Right lung (tissue), 10 donors: ENCODE measurements at places on chromosomes 4 and X. TPM values are rescaled to one million over a fixed set of nuclear protein-coding genes. Genes with fewer than 3 reads are reported as not detected.

DNA sequence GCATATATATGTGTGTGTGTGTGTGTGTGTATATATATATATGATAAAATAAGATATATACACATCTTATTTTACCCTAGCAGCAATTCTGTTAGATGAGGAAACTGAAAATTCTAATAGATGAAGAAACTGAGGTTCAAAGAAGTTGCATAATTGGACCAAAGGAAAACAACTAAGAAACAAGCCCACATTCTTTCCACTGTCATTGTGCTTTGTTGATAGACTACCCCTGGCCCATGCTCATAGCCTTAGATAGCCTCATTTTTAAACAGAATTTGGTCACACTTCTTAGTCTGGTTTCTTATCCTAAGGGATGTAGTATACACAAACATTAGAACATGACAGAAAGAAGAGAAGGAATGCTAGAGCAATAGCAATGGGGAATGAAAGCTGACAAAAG lies 138.8 kb downstream of the NDST3 start:
- no peak for DNase-seq

GRCh38 chr4:98203332-98204235 lies 57.6 kb upstream of the RAP1GDS1 start:
- DNase-seq = no peak

DNA sequence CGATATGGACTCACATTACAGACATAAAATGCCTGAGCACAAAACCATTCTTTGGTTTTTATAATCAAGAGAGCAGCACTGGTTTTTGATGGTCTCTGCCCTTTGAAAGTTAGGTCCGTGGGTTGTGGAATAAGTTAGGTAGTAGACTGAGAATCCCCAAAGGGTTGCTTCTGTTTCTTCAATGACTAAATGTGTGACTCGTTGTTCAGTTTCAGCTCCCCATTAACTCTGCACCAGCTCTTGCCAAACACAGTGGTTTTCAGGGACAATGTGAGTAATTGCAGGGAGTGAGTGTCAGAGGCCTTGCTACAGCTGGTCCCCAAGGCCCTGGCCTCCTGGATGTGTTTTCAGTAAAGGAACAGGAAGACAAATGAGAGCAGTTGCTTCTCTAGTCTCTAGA lies 24.8 kb downstream of the SMIM20 start:
- no peak for DNase-seq

DNA sequence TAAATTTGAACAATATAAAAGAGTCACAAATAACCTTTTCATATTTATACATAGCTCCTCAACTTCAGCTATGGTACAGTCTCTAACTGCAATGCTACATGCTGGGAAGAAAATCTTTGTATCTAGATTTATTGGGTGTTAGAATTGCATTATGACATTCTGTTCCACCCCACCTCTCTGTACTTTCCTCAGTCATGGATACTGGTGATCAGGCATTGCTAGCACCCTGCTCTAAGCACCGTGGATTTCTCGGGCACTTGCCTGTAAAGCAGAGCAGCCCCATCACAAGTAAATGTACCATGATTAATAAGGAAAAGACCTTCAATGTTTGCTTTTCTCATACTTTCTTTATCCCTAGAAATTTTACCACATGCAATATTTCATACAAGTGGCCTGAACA lies 1028.9 kb upstream of the INTU start:
- no peak for DNase-seq

- no peak for DNase-seq
These were observed 364.4 kb upstream of the EPHA5 start for GRCh38 chr4:66034671-66035070.

- no peak for DNase-seq
These were observed 59.1 kb downstream of the SCD5 start for GRCh38 chr4:82739287-82740190.

DNA sequence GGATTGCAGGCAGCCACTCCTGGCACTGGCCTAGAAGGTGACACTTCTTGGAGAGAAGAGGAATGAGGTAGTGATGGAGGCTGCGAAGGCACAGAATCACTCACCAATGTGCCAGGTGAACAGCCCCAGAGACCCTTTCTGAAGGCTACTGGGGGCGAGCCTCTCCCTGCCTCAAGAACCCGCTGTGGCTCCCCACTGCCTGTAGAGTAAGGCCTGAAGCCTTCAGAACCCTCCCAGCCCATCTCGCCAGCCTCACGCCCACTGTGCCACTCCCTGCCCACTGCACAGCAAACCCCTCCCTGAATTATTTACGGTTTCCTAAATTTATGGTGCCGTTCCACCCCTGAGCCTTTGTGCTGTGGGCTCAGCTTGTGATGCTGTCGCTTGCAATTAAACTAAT lies 24.2 kb upstream of the SORCS2 start:
- DNase-seq = no peak

GRCh38 chr4:66688674-66689073 lies 856.6 kb downstream of the CENPC start:
- no peak for DNase-seq

DNA sequence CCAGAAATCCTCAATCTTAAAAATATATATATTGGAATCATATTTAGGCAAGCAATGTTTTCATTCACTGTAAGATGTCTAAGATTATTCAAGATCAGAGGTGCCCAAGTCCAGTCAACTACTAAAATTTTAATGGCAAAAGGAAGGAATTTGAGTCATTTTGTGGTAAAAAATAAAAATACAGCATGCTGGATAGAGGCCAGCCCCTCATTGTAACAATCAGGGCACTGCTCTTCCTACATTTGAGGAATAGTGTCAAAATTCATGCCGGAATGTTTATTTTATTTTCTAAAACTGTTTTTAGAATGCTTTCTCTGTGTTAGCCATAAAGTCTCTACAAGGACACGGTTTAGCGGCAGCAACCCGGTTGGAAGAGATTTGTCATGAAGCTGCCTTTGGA lies 49.9 kb upstream of the SRD5A3 start:
- DNase-seq = no peak

GRCh38 chr4:116688536-116688935 lies 396.8 kb downstream of the TRAM1L1 start:
- DNase-seq = no peak

DNA sequence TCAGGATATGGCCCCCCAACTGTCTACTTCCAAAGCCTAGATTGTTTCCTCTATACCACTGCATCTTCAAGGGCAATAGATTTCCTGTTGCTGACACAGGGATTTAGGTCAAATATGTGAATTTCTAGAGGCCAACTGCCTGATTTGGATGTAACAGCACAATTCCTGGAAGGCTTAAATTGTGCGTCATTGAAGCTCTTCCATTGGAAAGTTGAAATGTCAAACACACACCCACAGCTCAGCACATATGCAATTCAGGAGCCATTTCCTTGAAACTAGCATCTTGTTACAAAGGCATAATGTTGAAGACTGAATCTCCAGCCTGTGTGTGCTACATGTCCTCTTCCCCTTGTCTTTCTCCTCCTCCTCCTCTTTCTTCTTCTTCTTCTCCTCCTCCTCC lies 158.6 kb downstream of the STK32B start:
- DNase-seq = no peak

DNA sequence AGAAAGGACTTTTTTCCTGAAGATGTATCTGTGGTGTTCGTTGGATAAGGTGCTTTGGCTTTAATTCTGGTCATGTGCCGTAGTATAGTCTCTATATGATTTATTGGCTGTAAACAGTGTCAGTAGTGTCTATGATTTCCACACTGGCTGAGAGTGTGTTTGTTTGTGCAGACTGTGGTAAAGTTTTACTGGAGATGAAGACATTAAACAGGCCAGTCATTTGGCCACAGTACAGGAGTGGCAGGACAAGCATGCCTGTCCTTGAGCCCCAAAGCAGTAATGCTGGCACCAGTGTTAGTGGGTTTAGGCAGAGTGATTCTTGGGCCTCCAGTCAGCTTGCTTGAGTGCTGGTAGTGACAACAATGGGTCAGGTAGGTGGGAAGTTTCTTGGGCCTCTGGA lies 1023.9 kb upstream of the GRID2 start:
- DNase-seq = no peak

DNA sequence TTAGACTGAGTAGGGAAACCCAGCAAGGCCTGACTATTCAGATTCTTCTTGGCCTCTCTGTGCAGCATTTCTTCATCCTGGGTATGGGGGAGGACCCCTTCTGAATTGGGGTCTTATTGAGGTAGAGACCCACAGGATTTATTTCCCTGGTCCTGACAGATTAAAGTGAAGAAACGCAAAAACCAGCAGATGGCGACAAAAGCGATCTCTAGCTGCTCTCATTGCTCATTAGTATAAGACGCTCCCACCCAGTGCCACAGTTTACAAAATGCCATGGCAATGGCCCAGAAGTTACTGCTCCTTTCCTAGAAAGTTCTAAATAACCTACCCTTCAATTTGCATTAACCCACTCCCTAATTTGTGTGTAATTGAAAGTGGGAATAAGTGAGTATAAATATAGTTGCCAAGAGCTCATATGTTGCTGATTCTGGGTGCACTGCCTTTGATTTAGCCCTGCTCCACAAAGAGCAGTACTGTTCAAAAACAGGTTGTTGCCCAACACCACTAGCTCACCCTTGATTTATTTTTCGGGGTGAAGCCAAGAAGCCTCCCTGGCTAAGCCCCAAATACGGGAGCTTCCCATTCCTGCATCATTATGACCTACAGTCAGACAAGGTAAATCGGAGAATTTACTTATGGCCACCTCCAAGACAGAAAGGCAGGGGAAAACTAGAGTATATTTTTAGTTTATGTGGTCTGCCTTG lies 3.7 kb upstream of the BEX4 start:
- peak; percentile 24 for DNase-seq

- DNase-seq = no peak
These were observed 438.9 kb downstream of the NAF1 start for GRCh38 chr4:162727766-162728165.

- no peak for DNase-seq
These were observed 1.3 kb upstream of the CXorf65 start for GRCh38 chrX:71107762-71108360.

DNA sequence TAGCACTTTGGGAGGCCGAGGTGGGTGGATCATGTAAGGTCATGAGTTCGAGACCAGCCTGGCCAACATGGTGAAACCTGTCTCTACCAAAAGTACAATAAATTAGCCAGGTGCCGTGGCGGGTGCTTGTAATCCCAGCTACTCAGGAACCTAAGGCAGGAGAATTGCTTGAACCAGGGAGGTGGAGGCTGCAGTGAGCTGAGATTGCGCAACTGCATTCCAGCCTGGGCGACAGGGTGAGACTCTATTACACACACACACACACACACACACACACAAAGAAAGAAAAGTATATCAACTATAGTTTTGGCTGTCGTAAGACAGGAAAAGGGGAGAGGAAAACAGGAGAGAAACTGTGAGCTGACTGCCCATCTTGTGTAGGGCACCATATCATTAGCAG lies 171.7 kb downstream of the ADAMTS3 start:
- DNase-seq = no peak

GRCh38 chr4:138698641-138699040 lies 316.9 kb upstream of the NOCT start:
- DNase-seq = no peak

GRCh38 chr4:17492876-17493275 lies 19.0 kb downstream of the QDPR start:
- DNase-seq = no peak

DNA sequence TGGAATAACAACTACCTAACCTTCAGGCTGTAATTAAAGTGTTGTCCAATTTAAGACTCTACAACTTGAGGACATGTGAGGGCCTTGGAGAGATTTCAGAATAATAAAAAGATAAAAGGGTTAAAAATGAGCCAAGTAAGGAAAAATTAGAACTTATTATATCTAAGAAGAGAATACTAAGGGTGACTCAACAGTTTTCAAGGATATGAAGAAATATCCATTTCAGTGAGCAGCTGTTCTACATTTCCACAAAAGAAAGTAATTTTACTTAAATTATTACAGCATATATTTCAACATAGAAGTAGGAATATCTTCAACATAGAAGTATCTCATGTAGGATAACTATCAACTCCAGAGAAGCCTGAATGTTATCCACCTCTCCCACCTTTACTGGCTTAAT lies 11.3 kb downstream of the SNX12 start:
- no peak for DNase-seq

DNA sequence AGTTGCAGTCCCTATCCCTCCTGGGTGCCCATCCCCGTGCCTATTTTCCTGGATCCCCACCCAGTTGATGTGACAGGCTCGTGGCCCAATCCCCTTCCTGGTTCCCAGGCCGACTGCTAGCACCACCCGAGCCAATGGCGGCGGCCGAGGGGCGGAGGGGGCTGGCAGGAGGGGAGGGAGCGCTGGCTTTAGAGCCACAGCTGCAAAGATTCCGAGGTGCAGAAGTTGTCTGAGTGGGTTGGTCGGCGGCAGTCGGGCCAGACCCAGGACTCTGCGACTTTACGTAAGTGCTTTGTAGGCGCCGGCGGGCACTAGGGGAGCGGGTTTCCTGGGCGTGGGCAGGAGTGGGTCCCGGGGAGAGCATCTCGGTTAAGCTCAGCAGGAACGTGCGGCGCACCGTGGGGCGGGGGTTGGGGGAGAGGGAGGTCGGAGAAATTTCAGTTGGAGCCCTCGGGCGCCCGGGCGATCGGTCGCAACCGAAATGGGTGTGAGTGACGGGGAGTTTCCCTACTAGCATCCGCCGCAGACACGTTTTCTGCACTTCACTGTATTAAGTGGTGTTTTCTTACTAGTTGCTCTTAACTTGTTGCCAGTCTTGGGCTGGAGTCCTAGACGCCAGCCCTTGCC lies at the start of gene PLS3:
Gene PLS3, plus strand, starts transcription at position 197 of the 627 bp plus-strand sequence. CDS start 49,077 bp downstream, outside the sequence.
- DNase-seq = peak; percentile 80

GRCh38 chr4:43843501-43843900 lies 605.1 kb downstream of the KCTD8 start:
- no peak for DNase-seq

- no peak for DNase-seq
These were observed 20.3 kb downstream of the EVC start for GRCh38 chr4:5730993-5731990.

GRCh38 chr4:101126059-101126458 lies 221.3 kb downstream of the PPP3CA start:
- DNase-seq = no peak

DNA sequence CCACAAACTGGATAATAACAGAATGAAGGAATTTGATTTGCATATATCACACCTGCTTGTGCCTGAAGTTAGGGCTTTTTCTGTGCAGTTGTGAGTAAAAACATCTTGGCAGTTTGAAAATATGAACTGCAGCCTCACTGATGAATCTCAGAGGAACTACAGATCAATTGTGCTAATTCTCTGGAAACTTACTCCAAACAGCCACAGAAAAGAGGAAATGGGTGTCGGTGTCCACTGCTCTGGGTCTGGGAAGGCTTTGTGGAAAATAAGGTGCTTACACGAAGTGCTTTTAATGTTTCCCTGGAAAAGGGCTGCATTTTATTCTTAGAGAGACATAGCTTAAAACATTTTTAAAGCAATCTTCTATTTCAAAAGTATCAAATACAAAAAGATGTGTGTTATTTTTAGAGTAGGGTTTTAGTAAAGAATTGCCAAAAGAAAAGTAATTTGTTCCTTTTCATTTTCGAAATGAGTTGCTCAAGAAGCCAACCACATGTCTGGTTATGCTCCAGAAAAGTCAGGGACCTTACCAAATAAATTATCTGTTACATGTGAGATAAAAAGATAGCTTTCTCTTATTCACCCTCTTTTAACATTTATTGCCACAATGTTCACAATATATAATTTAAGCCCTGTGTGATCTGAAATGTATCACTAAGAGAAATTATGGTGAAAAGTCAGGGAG lies 240.1 kb downstream of the FRAS1 start:
- peak; percentile 61 for DNase-seq

TECRL gene
- 0.69 TPM for polyA plus RNA-seq

ASB5 gene
- 0.10 TPM for polyA plus RNA-seq

SMPX gene
- polyA plus RNA-seq = 8.2 TPM

PABPC1L2A gene
- not detected for polyA plus RNA-seq

GPRASP1 gene
- polyA plus RNA-seq = 18.2 TPM

FUNDC2 gene
- polyA plus RNA-seq = 128 TPM

MND1 gene
- 20.1 TPM for polyA plus RNA-seq

CRMP1 gene
- polyA plus RNA-seq = 62.4 TPM

DUX4 gene
- 0.51 TPM for polyA plus RNA-seq

SSR4 gene
- polyA plus RNA-seq = 163 TPM

ZRSR2 gene
- polyA plus RNA-seq = 19.1 TPM

GYPA gene
- polyA plus RNA-seq = 26.4 TPM
